Adipocyte (in vitro differentiated cells): ENCODE measurements at places on chromosomes 1 and 21.

DNA sequence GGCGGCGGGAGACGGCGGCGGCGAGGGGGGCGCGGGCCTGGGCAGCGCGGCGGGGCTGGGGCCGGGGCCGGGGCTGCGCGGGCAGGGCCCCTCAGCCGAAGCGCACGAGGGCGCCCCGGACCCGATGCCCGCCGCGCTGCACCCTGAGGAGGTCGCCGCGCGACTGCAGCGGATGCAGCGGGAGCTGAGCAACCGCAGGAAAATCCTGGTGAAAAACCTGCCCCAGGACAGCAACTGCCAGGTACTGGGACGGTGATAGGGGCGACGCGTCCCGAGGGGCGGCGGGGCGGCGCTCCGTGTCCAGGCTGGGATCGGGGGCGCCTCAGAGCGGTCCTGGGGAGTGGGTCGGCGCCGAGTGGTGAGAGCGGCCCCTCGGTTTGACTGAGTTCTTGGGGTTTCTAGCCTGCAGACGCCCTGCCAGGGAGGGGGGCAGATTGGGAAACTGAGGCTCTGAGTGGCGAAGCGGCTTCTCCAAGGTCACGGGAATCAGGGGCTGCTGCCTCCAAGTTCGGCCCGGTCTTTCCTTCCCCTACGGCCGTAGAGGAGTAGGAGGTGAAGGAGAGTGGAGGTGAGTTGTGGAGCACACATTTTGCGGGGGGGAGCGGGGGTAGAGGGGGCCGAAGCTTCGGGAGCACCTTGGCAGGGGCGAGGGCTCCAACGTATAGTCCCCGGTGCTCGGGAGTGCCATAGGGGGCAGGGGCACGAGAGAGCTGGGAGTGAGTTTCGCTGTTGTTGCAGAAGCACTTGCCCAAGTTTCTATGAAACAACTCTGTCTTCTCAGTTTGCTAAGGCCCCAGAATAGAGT lies 508 bp downstream of the RAVER2 start:
- DNase-seq: peak; percentile 66

DNA sequence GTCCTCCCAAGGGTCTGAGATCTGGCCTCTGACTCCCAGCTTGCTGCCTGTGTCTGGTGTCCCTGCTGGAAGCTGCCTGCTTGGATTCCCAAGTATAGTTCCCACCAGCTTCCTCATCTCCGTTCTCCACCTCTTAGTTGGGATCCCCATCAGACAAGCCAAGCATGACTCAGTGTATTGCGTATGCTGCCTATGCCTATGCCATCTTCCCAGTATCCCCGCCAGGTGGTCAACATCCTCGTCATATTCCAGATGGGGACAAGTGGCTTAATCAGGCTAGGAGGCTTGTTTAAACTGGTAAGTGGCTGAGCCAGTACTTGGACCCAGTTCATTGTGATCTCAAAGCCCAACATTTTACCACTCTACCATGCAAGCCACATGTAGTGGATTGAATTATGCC lies 204.4 kb downstream of the GRIK3 start:
- no peak for DNase-seq

DNA sequence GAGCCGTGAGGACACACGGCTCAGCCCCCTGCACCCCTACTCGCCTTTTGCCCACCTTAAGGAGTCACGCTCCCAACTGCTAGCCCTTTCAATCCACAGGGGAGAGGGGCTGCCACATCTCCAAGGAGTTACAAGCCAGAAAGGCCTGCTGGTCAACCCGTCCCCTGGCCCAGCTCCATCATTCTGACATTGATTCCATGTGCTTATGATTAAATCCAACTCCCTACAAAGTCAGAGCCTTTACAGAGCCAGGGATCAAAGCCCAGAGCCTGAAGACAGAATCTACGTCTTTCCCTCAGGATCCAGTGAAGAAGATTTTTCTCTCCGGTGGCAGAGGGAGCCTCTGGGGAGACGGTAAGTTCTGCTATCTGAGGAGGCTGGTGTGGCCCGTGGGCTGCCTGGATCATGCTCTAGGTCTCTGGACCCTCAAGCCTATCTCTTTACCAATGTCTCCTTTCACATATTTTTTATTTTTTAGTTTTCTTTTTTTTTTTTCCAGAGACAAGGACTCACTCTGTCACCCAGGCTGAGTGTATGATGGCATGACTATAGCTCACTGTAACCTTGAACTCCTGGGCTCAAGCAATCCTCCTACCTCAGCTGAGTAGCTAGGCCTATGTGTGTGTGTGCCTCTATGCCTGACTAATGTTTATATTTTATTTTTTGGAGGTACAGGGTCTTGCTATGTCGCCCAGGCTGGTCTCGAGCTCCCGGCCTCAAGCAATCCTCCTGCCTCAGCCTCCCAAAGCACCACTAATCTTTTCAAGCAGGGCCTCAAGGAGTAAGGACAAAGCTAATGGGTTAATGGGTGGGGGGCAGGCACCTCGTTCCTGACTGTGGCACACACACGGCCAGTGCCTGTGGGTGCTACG lies 61.3 kb downstream of the SLC66A1 start:
- no peak for DNase-seq

- no peak for DNase-seq
Measured at GRCh38 chr1:43814401-43814800, 107.1 kb downstream of the ST3GAL3 start.

GRCh38 chr1:223378754-223379153 lies 14.5 kb upstream of the CCDC185 start:
- no peak for DNase-seq

- DNase-seq: no peak
Measured at GRCh38 chr1:12441414-12442105, 176.4 kb downstream of the DHRS3 start.

- no peak for DNase-seq
Measured at GRCh38 chr1:163195728-163196448, 6.8 kb downstream of the RGS5 start.

- DNase-seq: peak; percentile 50
Measured at GRCh38 chr1:228081578-228082213, 812 bp upstream of the ARF1 start.

DNA sequence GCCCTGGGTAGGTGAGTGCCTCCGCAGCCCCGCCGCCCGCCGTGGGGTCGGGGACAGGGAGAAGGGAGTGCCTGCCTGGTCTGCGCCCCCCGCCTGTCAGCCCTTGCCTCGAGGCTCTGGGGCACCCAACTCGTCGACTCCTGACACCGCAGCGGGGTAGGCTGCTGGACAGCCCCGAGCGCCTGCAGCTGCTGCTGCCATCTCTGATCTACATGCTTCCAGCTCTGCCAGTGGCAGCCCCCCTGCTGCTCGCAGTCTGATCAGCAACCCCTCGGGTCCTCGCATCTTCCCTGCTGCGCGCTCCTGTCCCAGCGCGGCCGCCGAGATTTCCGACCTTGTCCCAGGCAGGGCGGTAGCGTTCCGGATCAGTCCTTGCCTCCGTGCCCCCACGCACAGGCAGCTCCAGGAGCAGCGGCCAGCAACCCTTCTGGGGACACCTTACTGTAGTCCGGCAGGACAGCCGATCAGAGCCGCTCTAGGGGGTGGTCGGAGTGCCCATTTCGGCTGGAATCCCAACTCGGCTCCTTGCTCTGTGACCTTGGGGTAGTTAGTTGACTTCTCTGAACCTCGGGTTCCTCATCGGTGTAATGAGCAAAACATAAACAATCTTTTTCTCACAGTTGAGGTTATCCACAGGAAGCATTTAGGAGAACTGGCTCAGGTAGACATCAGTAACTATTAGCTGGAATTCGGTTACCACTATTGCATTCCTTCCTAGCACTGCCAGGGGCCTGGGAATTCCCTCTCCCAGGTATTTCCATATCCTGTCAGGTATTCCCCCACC lies 540 bp downstream of the BCAN start:
- no peak for DNase-seq

- peak; percentile 51 for DNase-seq
Measured at GRCh38 chr1:215891266-215892057, 324.4 kb downstream of the KCTD3 start.

- DNase-seq: no peak
Measured at GRCh38 chr1:174301295-174302077, 142.2 kb downstream of the RABGAP1L start.

GRCh38 chr1:241081473-241081872 lies 275.5 kb downstream of the RGS7 start:
- DNase-seq: peak; percentile 21

- peak; percentile 79 for DNase-seq
Measured at GRCh38 chr1:232435729-232436128, 194.2 kb downstream of the SIPA1L2 start.

DNA sequence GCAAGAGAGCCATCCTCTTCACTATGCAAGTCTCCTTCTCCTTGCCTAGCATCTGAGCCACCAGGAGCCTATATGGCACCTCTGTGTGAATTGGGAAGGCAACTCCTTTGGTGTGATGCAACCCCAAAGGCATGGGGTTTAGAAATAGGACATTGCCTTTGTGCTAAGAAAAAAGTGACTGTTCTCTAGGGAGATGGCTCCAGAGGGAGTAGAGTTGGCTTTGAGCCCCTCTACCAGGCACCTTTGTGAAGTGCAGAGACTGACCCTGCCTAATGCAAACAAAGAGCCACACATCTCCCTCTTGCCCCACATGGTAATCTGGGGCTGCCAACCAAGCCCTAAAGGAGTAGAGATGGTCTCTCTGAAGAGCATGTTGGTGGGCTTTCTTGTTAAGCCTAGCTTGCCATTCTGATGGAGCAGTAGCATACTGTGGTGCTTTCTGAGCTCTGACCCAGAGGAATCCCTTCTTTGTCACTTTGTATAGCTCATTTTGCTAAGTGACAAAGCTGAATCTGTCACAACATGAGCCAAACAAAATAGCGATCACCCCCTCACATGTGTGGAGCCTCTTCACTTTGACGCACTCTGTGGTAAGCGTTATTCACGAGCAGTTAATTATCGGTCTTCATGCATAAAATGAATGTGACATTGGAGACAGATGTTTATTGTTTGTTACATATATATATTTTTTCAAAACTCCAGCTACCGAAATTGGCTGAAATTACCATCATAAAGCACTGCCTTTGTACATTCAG lies 74.4 kb downstream of the RWDD3 start:
- no peak for DNase-seq

- DNase-seq: peak; percentile 78
Measured at GRCh38 chr1:216665406-216665805, 57.8 kb downstream of the ESRRG start.

DNA sequence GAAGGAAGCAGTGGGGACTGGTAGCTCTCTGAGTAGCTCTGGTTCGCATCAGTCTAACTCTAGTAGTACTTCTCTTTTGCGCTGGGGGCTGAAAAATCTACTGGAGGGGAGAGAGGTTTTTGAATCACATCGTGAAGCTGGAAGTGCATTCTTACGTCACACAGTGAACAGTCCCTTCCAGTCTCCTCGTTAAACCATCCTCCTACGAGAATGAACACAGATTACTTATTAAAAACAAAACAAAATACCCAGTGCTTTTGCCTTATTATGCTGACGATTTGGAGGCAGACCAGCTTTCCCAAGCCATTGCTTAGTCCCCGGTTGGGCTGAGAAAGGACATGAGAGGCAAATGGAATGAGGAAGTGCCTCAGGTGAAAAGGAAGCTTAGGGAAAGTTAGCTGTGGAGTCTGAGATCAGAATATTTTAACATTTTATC lies 16.1 kb downstream of the HUNK start:
- peak; percentile 36 for DNase-seq

GRCh38 chr1:198253668-198254067 lies 96.9 kb downstream of the NEK7 start:
- DNase-seq: no peak

GRCh38 chr1:25854554-25854953 lies 4.7 kb downstream of the AUNIP start:
- no peak for DNase-seq
